ENCODE measurements at places on chromosomes 7 and 10.

DNA sequence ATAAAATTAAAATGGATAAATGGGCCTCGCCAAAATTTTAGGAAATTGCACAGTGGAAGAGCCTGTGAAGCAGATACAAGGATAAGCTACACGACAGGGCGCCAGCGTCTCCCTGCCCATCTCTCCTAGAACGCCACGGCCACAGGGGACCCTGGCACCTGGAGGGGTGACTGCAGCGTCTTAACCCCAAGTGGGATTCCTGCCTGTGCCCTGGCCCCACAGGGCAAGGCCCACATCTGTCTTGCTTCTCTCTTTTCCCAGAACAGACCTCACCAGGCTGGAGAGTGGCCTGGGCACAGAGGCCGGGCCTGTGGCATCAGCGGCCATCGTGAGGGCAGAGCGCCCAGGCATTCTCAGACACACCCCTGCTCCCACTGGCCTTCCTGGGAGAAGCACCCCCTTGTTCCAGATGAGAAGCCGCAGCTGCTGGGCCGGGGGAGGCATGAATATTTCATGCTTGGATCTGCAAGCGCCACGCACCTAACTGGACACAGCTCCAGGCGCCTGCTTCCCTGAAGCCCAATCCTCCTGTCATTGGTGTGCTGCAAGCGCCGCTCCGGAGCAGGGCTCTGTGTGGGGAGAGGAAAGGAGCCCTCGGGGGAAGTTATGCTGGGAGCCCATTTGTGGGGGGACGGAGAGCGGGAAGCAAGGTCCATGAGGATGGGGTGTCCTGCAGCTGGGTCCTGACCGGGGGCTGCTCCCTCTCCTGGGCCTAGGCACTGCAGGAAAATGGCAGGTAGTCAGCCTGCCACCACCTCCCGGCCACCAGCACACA lies 153.5 kb downstream of the ELFN1 start:
- DNase-seq = no peak

DNA sequence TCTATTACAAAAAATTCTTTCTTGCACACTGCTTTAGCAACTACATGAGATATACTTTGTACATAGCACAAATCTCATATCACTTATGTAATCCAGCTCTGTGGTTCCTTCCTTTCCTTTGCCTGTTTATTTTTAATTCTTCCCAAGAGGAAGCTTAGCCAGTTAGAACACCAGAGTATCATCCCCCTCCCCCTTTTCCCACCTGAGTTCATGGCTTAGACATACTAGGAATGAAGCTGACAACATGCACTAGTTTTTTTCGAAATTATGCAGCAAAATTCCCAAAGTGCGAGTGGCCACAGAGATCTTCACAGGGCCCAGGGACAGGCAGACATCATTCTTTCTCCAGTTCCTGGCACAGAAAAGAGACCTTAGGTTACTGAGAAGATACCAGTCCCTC lies 17.8 kb downstream of the CAV1 start:
- DNase-seq = no peak

DNA sequence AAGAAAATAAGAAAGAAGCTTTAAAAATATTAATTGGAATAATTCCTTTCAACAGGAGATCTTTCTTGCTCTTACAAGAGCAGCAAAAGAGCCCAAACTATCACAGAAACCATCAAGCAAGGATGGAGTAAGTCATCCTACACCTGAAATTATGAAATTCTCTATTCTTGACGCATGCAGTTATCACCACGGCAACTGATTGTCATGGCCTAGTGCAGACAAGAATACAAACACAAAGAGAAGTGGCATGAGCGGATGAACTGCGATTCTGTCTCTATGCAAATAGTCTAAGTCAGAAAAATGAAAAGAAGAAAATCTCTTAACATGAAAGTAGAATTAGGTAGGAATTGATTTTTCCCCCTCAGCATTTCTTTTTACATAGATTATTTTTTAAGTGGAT lies 54.8 kb upstream of the SLC35B4 start:
- no peak for DNase-seq

- DNase-seq = no peak
Observed at GRCh38 chr10:90179696-90180407, 478.5 kb downstream of the KIF20B start.

DNA sequence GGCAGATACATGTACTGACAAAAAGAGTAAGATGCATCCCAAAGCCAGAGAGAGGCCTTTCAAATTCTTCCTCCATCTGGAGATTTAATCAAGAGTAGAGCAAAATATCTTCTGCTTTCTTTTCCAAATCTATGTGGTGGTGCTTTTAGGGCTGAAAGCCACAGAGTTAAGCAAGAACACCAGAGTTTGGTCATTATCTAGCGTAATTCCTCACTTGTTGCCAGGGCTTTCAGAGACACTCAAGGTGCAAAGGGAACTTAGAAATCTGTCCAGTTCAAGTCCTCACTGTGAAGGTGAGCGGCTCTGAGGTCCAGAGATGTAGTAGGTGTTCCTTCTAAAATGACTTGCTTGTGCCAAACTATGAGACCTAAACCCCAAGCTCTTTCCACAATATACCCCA lies 10.9 kb upstream of the NFE2L3 start:
- DNase-seq = no peak

GRCh38 chr10:88893611-88894010 lies 13.6 kb downstream of the STAMBPL1 start:
- DNase-seq = no peak

- DNase-seq = no peak
Observed at GRCh38 chr7:6536262-6537260, 14.7 kb downstream of the GRID2IP start.

DNA sequence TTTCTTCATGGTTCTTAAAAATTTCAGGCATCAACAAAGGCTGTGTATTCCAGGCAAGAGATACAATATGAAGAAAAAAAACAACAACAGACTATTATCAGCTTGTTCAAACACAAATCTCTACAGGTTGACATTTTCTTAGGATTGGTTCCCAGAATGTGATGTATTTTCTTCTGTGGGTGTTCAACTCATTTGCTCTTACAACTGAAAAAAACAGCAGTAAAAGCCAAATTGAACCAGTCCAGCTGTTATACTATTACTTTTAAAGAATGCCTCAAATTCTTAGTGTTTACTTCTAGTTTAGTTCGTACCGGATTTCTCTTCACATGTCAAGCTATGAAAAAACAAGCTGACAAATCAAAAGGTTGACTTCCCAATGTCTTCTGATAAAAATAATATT lies 60.7 kb downstream of the CNTNAP2 start:
- DNase-seq = no peak

DNA sequence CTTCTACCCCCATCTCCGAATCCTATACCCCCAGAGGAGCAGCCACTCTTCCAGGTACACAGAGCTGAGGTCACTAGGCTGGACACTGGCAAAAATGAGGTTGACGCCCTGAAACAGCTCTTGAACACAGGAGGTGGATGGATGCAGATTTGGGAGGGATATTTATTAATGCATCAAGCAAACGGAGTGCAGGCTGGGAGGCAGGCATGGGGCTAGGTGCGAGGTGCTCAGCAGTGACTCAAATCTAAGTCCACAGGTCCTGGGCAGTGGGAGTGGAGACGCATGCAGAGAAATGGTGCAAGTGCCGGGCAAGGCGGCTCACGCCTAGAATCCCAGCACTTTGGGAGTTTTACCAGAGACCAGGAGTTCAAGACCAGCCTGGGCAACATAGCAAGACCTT lies 11.0 kb downstream of the GUSB start:
- DNase-seq = no peak

DNA sequence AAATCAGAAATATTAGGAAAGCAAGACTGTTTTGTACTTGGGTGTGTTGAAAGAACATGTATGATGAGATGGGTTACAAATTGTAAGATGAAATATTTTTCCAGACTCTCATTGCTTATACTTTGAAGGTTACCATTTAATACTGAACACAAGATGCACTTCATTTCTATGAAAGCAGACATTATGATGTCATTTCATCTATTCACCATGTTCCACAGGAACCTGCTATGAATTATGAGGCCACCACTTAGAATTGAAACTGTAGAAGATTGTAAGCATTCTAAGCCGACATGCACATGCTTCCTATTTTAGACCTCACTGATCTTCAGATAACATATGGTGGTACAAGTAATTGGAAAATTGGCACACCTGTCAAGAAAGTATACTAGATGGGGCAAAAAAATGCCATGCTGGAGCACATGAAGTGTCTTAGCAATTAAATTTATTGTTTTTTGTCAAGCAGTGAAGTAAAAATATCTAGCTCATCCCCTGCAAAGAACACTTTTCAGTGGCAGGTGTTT lies 195.0 kb downstream of the PHF14 start:
- no peak for DNase-seq

- no peak for DNase-seq
Observed at GRCh38 chr10:3053155-3053554, 14.2 kb upstream of the PFKP start.

GRCh38 chr10:28981007-28981406 lies 303.7 kb downstream of the BAMBI start:
- DNase-seq = no peak

- no peak for DNase-seq
Observed at GRCh38 chr7:3670898-3671297, 369.8 kb downstream of the SDK1 start.

DNA sequence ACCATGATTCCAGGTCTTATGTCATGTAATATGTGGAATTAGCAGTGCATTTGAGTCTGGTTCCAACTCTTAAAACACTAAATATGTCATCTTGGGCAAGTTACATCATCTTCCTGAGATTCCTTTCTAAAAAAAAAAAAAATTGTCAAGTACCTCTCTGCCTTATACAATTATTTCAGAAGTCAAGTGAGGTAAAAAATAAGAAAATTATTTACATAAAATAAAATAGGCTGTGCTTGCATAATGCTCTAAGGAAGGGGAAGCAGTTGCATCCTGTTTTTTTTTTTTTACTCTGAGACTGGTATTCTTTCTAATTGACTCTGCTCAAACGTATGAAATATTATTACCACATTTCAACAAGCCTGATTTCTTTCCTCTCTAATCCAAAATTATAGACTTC lies 55.1 kb upstream of the SEMA3A start:
- no peak for DNase-seq

DNA sequence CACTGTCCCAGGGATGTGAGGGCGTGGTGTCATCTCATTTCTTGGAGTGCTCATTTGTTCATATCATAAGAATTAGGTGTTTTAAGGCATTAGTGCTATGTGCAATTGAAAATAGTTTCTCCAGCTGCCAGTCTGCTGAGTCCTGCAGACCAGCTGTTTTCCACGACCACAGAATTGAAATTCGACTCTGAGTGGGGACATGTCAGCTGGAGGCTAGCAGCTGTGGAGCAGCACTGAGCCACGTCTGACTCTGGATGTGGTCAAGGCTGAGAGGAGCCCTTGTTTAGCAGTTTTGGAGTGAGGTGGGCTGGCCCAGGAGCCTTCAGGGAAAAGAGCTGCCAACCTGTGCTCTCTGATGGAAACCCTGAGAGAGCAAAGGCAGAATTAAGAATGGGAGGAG lies 156.3 kb upstream of the GRB10 start:
- DNase-seq = no peak

- DNase-seq = no peak
Observed at GRCh38 chr7:140156460-140157080, 20.2 kb downstream of the KDM7A start.

DNA sequence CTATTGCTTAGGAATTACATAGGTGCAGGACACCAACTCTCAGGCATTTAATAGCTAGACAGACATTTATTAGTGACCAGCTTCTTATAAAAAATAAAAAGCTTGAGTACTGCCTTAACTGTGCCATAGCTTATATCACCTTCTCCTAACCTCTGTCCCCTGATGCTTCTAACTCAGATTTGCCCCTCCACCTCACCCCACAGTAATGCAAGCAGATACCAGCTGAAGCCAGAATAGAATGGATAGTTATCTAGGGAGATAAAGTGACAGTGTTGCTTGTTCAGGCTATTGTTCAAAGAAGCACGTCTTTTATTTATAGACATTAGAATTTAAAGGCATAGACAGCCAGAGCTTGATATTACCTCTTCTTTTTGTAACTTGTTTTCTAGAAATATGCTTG lies 99.6 kb upstream of the GLCCI1 start:
- DNase-seq = no peak

DNA sequence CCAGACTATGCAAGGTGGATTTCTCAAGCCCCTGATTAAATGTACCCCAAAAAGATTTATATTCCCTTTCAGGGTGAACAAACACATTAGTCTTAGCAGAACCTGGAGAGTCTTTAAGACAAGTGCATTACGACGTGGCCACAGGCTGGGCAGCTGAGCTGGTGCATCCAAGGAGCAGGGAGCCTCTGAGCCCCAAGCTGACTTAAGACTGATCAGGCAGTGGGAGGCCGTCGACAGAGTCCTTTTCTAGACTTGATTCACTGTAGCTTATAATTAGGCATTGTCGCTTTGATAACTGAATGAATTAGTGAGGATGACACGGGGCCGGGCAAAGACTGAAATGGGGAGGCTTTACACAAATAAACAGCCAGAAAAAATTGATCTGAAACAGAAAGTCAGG lies 353.2 kb downstream of the GPAM start:
- no peak for DNase-seq

- no peak for DNase-seq
Observed at GRCh38 chr10:86522510-86522855, 891 bp upstream of the WAPL start.

DNA sequence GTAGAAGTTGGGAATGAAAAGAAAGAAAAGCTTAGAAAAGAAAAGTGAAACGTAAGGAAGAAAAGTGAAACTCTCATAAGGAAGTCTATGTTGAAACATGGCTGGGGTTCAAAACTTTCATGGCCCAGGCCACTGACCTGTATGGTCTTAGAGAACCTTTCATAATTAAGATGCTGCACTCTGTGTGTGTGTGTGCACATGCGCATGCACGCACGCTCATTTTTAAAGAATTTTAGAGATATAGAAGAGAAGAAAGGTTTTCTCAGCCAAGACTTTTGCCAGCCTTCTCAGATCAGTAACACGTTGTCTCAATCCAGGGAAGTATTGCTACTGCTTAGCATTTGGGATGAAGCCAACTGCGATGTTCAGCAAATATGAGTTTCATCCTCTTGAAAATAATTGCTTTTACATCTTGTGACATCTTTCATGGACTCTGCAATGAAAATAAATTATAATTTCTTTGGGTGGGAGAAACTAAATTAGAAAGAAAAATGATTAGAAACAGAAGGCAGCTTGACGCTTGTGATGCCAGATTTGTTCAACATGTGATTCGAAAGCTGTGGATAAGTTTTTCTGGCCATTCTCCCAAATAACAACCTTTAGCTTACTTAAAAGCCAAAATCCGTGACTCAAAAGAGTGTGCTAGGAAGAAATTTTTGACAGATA lies 16.2 kb upstream of the SLC26A4 start:
- DNase-seq = no peak

- DNase-seq = no peak
Observed at GRCh38 chr10:1183033-1183396, 126.8 kb downstream of the WDR37 start.

DNA sequence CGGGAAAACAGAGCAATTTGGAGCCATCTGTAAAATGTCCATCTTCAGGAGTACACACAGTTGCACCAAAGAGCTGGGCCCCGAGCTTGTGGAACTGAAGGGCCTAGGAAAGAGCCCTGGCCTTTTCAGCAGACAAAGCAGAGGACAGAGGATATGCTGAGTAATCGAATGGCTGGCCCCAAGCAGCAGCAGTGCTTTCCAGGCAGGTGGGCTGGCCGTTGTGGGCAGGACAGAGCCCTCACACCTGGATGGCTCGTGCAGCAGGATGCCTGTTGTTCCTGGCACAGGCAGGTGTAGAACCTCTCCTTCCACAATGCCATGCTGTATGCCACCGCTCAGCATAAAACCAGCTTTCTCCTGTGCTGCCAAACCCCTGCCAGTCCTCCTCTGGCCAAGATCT lies 32.5 kb upstream of the TNS3 start:
- no peak for DNase-seq
